Activated naive CD4-positive, alpha-beta T cell (primary cell): ENCODE measurements at places on chromosomes 5 and 9.

GRCh38 chr5:56251918-56252553 lies 18.9 kb upstream of the ANKRD55 start:
- no peak for DNase-seq

DNA sequence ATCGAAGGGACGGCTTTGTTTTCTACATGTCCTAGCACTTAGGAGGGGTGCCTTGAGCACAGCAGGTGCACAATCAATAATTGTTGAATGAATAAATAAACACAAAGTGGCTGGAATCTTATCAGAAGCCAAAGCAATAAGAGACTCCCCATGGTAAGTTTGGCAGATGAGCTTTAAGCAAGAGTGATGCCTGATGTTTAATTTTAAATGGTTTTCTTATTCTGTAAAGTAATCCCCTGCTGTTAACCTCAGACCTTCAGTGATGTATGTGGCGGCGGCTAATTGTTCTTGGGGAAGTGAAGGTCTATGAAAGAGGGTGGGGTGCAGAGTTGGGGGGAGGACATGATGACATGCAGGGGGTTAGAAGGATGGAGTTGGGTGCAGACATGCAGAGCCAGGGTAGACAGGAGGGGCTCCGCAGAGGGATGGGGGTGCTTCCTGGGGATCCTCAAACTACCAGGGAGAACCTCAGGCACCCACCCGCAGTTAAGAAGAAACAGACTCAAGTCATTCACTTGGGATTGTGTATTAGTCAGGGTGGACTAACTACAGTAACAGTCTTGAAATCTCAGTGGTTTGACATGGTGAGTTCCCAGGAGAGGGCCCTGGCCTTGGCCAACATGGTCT lies 65.7 kb upstream of the SHB start:
- no peak for DNase-seq

DNA sequence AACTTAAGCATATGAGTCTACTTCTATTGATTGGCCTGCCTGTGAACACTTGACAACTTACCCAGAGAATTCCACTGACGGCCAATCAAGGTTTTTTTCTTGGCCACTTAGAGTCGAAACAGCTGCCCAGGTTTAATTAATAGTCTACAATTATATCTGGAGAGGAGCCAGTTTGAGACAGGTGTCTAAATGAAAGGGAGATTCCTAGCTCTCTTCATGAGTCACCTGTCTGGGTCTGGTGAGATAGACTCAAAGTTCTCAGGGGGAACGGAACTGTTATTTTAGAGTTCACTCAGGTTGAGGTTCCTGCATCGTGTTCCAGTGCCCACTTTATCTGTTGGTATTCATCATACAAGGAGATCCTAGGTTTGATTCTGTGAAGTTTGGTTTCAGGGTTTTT lies 111.0 kb downstream of the CD180 start:
- DNase-seq, result no peak

- no peak for DNase-seq
These were observed 1573.4 kb downstream of the EFNA5 start for GRCh38 chr5:106097340-106097739.

GRCh38 chr9:97555164-97555563 lies 53.7 kb downstream of the TMOD1 start:
- no peak for DNase-seq

GRCh38 chr9:131812116-131812790 lies 72.4 kb upstream of the RAPGEF1 start:
- DNase-seq, result no peak
